ENCODE measurements at places on chromosomes 1 and 21.

GRCh38 chr1:47709019-47709871, 271.4 kb downstream of the FOXD2 start:
- no peak for DNase-seq

DNA sequence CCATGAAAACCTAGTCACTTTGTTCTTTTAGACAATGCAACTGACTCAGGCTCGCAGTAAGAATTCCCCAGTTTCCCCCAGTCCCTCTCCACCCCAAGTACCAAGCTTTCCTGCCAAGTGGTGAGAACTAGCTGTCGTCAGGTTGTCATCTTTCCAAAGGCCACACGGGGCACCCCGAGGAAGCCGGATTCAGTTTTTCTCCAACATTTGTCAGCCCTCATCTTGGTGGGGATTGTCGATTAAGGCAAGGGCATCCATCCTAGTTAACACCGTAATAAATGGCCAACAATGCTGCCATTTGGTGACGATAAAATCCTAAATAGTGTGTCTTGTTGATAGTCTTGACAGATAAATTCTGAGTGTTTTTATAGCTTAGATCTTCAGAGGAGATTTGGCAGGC, 55.9 kb upstream of the PROX1 start:
- DNase-seq = no peak

GRCh38 chr1:158520955-158521665, 33.1 kb downstream of the OR6Y1 start:
- DNase-seq = no peak

DNA sequence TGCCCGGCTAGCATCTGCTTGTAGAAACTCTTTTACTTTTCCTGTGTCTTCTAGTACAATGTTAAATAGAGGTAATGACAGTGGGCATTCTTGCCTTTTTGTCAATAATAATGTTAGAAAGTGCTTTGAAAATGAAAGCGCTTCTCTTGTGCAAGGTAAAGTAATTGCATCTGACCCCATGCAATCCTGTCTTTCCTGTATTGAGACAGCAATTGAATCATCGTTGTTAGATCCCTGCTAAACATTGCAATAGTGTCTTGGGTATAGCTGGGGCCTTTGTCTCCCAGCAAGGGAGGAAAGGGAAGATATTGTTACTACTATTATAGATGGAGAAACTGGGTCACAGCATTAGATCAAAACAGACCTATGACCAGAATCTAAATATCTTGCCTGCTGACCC, 80.9 kb downstream of the TLR5 start:
- no peak for DNase-seq

- DNase-seq = no peak
Measured at GRCh38 chr1:61320575-61320974, 238.2 kb downstream of the NFIA start.

DNA sequence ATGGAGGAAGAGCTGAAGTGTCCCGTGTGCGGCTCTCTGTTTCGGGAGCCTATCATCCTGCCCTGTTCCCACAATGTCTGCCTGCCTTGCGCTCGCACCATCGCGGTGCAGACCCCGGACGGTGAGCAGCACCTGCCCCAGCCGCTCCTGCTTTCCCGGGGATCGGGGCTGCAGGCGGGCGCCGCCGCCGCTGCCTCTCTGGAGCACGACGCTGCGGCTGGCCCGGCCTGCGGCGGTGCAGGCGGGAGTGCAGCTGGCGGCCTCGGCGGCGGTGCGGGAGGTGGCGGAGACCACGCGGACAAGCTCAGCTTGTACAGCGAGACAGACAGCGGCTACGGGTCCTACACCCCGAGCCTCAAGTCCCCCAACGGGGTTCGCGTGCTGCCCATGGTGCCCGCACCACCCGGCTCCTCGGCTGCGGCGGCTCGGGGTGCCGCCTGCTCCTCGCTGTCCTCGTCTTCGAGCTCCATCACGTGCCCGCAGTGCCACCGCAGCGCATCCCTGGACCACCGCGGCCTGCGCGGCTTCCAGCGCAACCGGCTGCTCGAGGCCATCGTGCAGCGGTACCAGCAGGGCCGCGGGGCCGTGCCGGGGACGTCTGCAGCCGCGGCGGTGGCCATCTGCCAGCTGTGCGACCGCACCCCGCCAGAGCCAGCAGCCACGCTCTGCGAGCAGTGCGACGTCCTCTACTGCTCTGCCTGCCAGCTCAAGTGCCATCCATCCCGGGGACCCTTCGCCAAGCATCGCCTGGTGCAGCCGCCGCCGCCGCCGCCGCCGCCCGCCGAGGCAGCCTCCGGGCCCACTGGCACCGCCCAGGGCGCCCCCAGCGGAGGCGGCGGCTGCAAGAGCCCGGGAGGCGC, 1.3 kb downstream of the TRIM67 start:
- DNase-seq = no peak

DNA sequence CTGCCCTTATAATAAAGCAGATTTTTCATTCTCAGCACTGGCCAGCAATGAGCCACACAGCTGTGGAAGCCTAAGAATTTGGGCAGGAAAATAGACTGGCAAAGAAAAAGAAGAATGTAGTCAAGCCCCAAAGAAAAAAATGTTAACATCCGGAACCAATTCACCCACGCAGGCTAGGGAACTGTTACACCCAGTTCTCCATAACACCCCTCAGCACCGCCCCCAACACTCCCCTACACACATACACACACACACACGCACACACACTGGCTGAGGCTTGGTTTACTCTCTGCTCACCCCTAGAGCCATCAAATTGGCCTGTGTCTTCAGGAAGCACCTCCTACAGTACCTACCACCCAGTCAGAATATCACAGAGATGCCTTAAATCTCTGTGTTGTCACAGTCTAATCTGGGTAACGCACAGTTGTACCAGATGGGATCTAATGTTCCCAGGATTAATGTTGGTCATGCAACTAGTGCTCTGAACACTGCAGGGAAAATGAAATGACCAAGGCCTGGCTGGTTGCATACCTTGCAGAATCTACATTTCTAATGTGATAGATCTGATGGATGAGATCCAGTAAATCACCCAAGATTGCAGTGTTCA, 14.5 kb downstream of the TBX15 start:
- no peak for DNase-seq

- no peak for DNase-seq
Measured at GRCh38 chr1:169047074-169047473, 59.4 kb upstream of the ATP1B1 start.

DNA sequence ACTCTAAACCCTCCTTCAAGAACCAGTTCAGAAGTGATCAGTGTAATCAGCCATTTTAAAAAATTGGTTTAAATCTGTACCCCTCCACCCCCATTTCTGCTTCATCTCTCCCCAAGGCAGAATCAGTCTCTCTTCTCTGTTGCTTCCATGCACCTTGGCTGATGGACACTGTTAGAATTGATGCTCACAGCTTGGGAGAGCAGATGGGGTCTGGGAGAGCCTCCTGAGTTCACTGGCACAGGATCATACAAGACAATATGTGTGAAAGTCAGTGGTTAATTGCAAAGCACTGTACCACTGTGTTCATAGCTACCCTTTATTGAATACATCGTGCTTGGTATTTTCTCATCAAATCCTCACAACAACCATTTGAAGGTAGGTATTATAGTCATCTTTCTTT, 140.9 kb downstream of the ROR1 start:
- no peak for DNase-seq

All from NAMALWA (cell line).